ENCODE measurements at places on chromosomes 2 and 18.

DNA sequence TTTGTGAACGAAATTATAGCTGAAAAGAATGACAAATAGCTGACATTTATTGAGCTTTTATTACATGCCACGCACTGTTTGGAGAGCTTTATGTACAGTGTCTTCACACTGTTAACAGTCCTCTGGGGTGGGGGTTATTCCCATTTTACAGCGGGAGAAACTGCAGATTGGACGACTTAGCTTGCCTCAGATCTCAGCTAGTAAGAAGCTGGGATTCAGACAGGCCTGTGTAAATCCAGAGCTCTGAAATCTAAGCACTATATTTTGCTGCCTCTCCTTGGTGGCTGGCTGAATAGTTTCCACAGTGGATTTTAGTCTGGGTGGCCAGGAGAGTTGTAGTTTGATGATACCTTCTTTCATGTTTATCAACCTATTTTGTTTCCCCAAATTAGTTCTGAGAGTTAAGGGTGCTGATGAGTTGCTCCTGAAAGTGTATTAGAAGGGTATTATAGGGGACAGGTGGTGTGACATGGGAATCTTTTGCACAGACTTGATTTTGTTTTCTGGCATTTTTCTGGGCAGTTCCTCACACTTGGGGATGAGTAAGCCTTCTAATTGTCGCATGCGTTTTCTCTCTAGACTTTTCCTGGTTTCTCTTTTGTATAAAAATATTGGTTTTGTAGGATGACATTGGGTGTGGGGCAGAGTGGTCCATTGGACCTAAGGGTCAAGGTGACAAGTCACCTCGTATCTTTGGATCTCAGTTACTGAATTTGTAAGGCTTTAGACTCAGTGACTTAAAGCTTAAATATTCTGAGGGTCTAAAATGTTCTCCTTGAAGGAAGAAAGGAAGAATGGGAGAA, 1.5 kb downstream of the ACSL3 start:
- no peak for DNase-seq

- no peak for DNase-seq
Observed at GRCh38 chr2:176068419-176068832, 15.3 kb downstream of the EVX2 start.

DNA sequence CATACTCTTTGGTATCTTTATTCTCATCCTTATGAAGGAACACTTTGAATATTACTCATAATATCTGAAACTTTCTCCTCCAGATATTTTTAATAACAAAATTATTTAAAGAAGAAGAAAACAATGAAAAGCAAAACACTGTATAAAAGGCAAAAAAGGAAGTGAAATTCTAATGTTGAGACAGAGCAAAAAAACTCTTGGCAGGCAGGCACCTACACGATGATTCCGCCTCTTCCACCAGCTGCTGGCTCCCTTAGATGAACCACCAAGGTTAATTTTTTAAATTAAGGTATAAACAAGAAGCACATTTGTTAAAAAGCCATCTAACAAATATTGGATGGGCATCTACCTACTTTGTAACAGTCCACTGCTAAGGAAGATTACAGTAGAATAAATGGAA, 434.7 kb downstream of the EPHA4 start:
- DNase-seq, result no peak

DNA sequence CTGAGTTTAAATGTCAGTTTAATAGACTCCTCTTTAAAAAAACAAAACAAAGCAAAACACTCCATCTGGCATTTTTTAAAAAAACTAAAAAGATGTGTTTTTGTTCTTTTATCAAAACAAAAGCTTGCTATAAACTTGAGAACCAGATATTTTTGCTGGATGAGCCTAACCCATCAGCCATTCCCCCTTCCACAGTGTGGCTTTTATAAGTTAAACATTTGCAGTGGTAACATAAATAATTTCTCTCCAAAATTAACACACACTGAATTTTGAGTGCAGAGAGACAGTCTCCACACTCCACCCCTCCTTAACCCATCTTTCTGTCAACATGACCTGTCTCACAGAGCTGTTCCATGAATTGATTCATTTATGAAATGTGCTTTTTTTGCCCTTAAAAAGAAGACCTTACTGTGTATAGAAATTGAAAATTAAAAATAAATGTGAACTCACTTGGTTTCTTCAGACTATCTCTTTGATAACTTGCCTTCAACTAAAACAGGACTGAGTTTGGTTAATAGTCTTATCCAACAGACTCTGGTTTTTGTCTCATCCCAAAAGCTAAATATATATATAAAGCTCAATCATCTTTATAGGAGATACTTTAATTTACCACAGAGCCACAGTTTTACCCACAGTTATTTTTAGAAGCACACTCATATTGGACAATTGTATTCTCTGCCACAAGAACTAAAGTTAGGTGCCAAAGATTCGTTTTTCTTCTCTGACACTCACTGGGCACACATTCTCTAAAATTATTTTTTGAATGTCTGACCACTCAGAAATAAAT, 64.8 kb upstream of the STK39 start:
- no peak for DNase-seq

DNA sequence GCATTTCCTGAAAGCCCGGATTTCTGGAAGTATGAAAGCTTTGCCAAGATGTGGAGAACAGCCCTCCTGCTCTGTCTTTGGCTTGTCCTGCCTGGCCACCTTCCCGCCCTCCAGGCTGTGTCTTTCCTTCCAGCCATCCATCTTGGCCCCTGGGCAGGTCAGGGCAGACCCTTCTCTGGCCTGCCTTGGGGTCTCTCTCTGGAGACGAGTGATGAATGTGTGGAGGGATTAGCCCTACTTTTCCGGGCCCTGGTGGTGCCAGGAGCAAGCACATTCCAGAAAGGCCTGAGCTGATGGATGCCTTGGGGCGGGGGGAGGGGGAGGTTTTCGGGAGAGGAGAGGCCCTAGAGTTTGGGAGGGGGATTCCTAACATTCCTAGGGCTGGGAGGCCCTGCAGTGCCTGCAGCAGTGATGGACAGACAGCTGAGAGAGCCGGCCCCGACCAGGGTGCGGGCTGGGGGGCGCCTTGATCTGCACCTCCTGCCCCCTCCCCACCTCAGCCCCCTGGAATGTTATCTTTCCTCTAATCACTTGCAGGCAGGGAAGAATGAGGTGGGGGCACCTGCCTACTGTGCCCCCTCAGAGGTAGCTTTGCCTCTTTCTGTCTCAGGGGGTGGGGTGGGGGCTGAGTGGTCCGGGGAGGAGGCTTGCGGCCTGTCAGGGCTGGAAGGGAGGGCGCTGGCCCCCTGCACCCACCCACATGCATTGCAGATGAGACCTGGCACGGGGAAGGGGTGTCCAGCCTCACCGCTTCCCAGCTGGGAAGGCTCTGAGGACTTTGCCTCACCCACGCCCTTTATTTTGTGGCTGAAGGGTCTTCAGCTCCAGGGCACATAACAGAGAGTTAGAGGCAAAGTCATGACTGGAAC, 156.2 kb downstream of the DDX1 start:
- DNase-seq, result no peak

GRCh38 chr2:80548469-80548868, 243.9 kb upstream of the LRRTM1 start:
- DNase-seq, result no peak

DNA sequence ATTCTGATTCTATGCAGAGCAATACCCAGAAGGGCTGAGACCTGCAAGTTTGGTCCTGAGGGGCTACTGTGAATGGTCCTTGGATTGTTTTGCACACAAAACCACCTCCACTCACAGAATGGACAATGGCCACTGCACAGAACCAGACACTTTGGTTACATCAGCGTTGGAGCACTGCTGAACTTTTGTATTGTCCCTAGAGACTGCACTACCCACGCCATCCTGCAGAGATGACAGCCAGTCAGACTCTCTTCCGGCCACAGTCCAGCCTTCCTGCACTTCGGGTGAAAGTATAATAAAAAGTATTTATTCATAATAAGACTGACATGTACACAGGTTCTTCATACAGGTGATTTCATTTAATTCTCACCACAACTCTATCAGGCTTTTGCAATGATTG, 35.7 kb downstream of the CELF4 start:
- DNase-seq, result no peak

- no peak for DNase-seq
Observed at GRCh38 chr18:33644494-33644893, 66.5 kb downstream of the ASXL3 start.

DNA sequence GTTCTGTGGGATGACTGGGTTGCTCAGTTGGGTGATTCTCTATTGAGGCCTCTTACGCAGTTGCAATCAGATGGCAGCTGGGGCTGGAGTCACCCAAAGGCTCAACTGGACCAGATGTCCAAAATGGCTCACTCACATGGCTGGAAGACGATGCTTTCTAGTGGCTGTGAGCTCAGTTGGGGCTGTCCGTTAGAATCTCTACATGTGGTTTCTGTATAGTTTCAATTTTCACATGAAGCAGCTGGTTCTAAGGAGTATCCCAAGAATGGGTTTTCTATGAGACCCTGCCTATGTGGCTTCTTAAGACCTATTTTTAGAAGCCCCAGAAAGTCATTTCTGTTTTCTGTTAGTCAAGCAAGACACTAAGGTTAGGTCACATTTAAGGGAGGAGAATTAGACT, 4.4 kb downstream of the XRCC5 start:
- DNase-seq, result no peak

GRCh38 chr2:69773206-69773605, 31.3 kb downstream of the ANXA4 start:
- DNase-seq, result no peak

All from activated naive CD8-positive, alpha-beta T cell treated with anti-CD3 and anti-CD28 coated beads, Interleukin-2, amount 50 U/mL, for 16 hours (primary cell).